ENCODE measurements at places on chromosomes 6 and 20. TPM values are rescaled to one million over a fixed set of nuclear protein-coding genes. Genes with fewer than 3 reads are reported as not detected.

- no peak for ATAC-seq
These were observed 68.6 kb downstream of the ZDHHC14 start for GRCh38 chr6:157449610-157450009.

DNA sequence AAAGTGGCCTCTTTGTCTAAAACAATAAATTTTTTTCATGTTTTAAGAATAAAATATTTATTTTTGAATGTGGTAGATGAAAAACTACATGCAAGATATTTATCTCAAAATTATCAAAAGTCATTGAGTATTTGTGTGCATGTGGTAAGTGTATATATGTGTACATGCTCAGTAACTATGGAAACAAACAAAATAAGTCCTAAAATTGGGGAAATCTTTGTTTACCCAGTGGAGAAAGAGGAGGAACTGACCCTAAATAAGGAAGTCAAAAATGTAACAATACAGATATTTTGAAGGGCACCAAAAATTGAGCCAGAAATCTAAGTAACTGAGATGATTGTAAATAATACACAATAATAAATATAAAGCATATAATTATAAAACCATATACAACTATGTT, 639.2 kb downstream of the MAFB start:
- ATAC-seq, result no peak

The RNF217 gene
- total RNA-seq, result 30.8 TPM

DNA sequence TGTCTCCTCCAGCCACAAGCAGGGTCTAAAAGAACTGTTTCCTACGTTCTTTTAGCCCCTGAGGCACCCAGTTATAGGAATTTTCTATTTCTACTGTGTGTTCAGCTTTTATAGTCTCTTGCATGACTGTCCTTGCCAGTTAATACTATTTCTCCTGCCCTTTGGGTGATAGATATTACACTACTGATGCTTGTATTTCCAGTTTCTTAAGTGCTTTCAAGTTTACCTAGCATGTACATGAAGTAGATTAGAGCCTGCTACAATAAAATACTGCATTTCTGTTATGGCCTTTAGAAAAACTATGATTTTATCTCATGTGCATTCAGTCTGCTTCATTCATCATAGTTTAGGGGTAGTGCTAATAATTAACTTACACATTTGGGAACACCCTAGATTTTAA, 89.6 kb downstream of the FOXO3 start:
- ATAC-seq, result no peak

- ATAC-seq, result no peak
These were observed 326.6 kb downstream of the ZFAND3 start for GRCh38 chr6:38146021-38146733.

The MYB gene
- not detected for total RNA-seq

DNA sequence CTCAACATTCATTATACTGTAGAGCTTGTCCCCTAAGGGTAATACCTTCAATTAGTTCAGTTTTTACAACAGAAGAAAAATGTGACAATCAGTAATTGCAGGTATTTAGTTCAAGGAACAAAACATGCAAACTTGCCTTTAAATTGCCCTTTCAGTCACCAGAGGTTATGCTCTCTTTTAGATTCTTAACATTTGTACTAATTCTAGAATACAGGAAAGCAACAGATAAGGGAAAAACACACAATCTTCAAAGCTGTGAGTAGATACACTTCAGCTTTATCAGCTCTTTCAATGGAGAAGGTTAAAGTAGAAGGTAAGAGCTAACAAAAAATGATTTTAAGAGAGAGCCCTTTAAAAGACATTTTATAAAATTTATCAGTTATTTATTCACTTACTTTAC, 173.1 kb downstream of the HS3ST5 start:
- ATAC-seq, result no peak

The PKIB gene
- total RNA-seq, result 0.67 TPM

GRCh38 chr6:165846123-165846966, 183.3 kb upstream of the PDE10A start:
- no peak for ATAC-seq
